ENCODE measurements at places on chromosomes 6 and 20. TPM values are rescaled to one million over a fixed set of nuclear protein-coding genes. Genes with fewer than 3 reads are reported as not detected.

DNA sequence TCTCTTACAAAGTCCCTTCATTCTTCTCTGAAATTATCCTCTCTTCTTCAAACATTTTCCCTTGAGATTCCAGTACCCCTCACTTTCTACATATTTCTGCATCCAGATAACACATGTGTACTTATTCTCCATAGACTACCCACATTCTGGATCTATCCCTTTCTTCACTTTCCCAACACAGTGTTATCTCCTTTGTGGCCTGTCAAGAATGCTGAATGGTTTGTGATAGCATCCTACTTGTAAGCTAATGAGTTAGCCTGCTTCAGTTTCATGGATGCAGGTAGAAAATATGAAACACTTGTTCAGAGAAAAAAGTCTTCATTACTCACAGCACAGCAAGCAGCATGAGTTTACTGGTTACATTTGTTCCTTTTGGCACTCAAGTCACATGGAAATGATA is 245.4 kb downstream of the HTR1B start:
- DNase-seq: no peak

GRCh38 chr20:24676978-24677370 is 207.5 kb downstream of the SYNDIG1 start:
- no peak for DNase-seq

- DNase-seq: no peak
Measured at GRCh38 chr6:135038335-135038734, 16.3 kb downstream of the HBS1L start.

DNA sequence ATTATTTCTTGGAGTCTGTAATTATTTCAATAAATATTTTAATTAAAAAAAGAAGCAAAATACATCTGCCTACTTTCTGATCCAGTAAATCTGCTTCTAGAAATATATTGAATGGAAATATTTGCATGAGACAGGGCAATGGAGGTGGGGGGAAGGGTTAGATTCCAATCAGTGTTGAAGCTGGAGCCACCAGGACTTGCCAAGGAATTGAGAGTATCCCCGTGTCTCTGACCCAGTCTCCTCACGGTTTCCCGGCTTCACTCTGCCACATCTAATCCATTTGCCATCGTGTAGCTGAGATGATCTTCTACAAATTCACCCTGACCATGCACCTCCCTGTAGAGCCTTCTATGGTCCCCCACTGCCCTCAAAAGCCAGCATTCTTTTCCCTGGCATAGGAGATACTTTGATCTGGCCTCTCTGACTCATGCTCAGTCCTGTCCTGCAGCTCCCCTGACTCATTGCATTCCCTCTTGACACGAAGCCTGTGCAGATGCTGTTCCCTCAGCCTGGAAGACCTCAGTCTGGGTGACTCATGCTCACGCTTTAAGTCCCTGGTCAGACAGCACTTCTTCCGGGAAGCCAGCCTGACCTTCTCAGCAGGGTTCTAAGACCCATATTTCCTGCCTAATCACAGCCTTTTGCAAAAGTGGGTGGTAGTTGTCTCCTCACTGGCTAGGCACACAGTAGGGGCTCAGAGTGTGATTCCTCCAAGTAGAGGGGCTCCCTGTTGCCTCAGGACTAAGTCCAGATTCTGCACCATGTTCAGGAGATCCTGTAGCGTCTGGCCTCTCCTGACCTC is 23.0 kb upstream of the FKBP1A start:
- peak; percentile 100 for DNase-seq

- no peak for DNase-seq
Measured at GRCh38 chr6:96889146-96889545, 8.5 kb downstream of the NDUFAF4 start.

- no peak for DNase-seq
Measured at GRCh38 chr6:3804964-3805363, 44.2 kb upstream of the FAM50B start.

- peak; percentile 70 for DNase-seq
Measured at GRCh38 chr6:132060591-132060990, 109.4 kb upstream of the CCN2 start.

DNA sequence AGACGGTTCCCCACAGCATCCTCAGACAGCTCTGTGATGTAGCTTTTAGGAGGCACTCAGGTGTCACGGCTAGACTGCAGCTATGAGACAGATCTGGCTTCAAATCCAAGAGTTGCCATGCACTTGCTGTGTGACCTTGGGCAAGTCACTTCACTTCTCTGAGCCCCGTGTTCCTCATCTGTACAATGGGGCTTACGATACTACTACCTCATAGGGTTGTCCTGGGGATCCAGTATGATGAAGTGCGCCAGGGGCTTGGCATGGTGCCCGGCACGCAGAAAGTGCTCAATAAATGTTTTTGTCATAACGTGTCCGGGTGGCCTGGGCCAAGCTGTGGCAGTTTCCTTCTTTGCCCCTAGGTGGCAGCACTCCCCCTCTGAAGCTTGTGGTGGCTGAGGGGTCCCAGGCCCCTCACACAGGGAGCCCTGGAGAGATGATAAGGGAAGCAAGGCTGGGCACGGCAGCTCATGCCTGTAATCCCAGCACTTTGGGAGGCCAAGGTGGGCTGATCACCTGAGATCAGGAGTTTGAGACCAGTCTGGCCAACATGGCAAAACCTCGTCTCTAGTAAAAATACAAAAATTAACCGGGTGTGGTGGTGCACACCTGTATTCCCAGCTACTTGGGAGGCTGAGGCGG is 19.1 kb upstream of the CHMP4B start:
- DNase-seq: peak; percentile 23

GRCh38 chr20:14889496-14890255 is 552.3 kb upstream of the FLRT3 start:
- DNase-seq: no peak

DNA sequence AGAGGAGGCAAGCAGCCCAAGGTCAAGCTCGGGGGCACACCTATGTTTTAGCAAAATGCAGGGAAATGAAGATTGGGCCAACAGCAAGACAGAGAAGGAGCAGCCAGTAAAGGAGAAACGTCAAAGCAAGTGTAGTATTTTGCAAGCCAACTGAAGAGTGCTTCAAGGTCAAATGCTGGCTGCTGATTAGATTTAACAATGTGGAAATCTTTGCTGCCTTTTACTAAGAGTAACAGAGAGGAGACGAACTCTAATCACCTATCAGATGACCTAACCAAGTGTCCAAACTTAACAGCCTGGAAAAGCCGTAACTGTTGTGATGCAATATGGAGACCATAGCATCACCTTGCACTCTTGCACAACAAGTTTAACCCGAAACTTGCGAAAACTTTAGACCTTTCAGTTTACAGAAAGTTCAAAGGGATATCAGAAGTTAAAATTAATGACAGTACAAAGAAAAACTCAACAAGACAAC is 30.4 kb downstream of the AKIRIN2 start:
- DNase-seq: no peak

DNA sequence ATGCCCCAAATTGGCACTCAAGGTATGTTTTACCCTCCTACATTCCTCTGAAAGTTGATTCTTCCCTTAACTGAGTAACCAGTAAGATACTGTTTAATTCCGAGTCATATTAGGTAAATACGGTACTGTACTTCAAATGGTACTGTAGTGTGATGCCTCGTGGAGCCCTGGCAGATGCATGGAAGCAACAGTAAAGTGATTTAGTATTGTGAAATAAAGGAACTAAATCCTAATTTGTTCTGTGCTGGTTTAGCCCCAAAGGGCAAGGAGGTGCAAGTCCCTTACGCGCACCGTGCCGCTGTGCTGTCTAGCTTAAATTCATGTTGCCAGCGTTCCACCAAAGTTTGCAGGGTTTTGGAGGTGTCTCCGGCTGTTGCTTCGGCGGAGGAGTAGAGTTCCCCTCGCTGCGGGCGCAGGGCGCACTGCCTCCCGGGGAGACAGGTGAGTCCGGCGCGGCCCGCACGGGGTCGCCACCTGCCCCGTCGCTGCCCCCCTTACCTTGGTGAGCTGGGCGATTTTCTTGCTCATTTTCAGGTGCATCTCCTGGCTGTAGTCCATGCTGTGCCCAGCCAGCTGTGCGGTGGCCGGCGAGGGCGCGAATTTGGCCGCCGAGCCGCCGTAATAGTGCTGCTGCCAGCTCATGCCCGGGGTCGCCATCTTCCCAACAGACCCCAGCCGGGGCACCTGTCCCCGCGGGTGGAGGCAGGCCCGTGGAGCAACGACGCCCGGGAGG is 655 bp downstream of the FAM184A start:
- DNase-seq: peak; percentile 7

SLC32A1 gene
- total RNA-seq: not detected

PSMB8 gene
- total RNA-seq: 189 TPM

MDC1 gene
- total RNA-seq: 13.6 TPM

MAS1 gene
- not detected for total RNA-seq

MAPK13 gene
- 2.1 TPM for total RNA-seq

GSTA2 gene
- not detected for total RNA-seq

MAN1A1 gene
- total RNA-seq: 17.8 TPM
